Stimulated activated CD4-positive, alpha-beta T cell treated with anti-CD3 and anti-CD28 coated beads, Interleukin-2, amount 100 ng/mL, for 4 hours (primary cell): ENCODE measurements at places on chromosomes 5 and 9.

- no peak for DNase-seq
Observed at GRCh38 chr5:143126174-143127019, 277.1 kb downstream of the NR3C1 start.

- DNase-seq = no peak
Observed at GRCh38 chr5:82234885-82235284, 43.3 kb downstream of the RPS23 start.

DNA sequence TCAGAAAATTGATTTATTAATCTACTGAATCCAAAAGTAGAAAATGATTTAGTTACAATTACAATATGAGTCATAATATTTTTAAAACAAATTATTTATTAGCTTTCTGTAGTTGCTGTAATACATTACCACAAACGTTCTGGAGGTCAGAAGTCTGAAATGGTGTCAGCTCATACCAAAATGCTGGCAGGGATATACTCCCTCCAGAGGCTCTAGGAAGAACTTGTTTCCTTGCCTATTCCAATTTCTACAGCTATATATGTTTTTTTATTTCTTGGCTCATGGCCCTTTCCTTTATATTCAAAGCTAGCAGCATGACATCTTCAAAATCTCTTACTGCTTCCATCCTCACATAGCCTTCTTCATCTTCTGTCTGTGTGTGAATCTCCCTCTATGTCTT is 667.9 kb upstream of the ITGA1 start:
- no peak for DNase-seq

- no peak for DNase-seq
Observed at GRCh38 chr5:92237896-92238295, 854.8 kb upstream of the ARRDC3 start.

DNA sequence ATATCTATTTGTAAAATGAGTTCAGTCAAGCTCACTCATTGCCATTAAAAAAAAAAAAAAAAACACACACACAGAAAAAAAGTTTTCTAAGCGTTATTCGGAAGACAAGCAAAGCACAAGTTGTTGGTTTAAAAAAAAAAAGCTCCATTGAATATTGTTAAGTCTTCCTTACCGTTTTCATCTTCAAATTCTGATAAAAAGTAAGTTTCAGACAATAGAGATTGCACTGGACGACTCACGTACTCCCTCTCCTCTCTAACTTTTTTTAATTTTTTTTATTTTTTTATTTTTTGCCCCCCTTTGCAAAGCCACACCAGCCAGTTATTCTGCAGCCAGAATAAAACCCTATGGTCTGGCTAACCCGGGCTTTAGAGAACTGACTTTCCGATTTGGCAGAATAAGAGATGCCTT is 544 bp downstream of the ADAMTS6 start:
- DNase-seq = no peak

DNA sequence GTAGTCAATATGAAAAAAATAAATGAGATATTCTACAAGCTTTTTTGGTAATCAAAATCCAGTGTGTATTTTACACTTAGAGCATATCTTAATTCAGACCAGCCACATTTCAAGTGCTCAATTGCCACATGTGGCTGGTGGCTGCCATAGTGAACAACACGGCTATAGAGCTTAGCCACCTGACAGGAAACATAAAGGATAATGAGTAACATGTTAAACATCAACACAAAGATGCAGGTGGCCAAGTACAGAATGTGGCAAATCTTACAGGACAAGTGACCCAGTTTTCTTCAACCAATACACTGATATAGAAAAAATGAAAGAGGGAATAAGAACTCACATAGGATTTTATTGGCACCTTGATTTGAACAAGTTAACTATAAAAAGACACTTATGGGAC is 61.4 kb downstream of the KIF24 start:
- no peak for DNase-seq

- DNase-seq = no peak
Observed at GRCh38 chr5:168712280-168712924, 133.2 kb upstream of the PANK3 start.

- no peak for DNase-seq
Observed at GRCh38 chr5:75050415-75050814, 1.9 kb downstream of the GCNT4 start.

GRCh38 chr5:75672616-75673015 is 44.6 kb downstream of the POC5 start:
- DNase-seq = no peak
